Vagina (tissue), 2 donors: ENCODE measurements at places on chromosomes 1 and 21. TPM values are rescaled to one million over a fixed set of nuclear protein-coding genes. Genes with fewer than 3 reads are reported as not detected.

GJA5 gene
- 11.5 TPM for total RNA-seq

PHTF1 gene
- 4.7 TPM for total RNA-seq

NDUFS5 gene
- 534 TPM for total RNA-seq

SELL gene
- total RNA-seq = not detected

DCDC2B gene
- total RNA-seq = not detected

VCAM1 gene
- total RNA-seq = 5.6 TPM

CADM3 gene
- total RNA-seq = 23.8 TPM

DNA sequence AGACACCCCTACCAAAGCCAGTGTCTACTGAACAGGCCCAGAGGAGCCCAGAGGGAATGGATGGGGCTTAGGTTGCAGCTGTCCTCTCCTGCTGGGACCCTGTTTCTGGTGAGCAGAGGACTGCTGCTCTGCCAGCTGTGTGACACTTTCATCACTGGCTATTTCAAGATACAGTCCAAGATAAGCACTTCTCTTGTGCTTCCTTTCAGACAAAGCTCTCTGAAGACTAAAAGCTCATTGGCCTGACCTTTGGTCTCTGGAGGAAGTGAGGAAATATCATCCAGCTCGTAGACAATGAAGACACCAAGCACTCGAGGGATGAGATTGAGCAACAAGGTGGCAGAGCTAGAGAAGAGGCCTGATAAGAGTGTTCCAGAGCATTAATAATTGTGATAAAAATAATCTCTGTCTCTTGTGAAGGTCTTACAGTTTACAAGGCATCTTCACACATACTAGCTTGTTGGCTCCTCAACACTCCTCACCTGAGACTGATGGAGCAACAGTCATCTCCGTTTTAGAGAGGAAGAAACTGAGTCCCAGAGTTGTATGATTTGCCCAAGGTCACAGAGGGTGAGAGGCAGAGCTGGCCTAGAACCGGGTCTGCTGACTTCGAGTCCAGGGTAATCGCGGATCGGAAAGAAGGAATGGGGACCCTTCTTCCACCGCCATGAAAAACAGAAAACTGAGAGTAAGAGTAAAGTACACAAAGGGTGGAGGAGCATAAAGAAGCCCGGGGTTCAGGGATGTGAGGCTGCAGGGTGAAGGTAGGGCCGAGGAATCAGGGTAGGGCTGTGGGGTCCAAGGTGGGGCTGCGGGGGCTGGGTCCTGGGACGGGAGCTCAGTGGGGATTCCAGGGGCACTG, 666 bp downstream of the PAFAH2 start:
- DNase-seq = no peak
- peak overlapping the region; percentile 84 for H3K27ac ChIP-seq
- peak overlapping the region; percentile 76 for H3K4me3 ChIP-seq
- H3K4me1 ChIP-seq = peaks cover 20% of the 10 kb centered on the region

DNA sequence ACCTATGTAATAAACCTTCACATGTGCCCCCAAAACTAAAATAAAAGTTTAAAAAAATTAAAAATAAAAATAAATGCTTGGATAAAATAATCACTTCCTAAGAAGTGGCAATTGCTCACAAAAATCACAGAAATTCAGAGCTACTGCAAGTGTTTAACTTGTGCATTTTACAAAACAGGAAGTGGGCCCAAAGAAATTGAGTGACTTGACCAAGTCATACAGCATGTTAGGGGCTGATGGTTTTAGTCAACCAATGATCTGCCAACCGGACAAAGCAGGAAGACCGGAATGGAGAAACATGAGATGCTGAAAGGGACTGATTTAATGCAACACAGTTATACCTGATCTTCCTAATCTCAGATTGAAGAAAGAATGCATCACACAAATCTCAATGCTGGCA, 96.5 kb downstream of the SMYD2 start:
- no peak overlapping the region for H3K4me3 ChIP-seq
- DNase-seq = no peak
- no peaks in the 10 kb centered on the region for H3K4me1 ChIP-seq
- H3K27ac ChIP-seq = no peak overlapping the region

DNA sequence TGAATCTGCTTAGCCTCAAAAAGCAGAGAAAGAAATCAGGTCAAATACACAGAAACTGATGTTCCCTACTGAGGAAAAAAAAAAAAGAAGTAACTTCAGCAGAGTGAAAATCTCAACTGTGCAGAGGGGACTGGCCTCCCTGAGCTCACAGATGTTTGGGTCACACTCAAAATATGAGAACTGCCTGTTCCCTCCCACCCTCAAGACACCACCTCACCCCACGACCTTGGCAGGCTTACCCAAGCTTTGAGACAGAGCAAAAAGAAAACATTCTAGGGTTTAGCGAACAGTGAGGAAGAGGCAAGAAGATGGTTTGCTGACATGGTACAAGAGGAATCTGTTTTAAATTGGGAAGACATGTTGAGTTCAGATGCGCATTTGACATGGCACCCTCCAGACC, 48.8 kb downstream of the NID1 start:
- no peaks in the 10 kb centered on the region for H3K27me3 ChIP-seq
- peaks cover 62% of the 10 kb centered on the region for H3K4me1 ChIP-seq
- H3K36me3 ChIP-seq = peaks cover 12% of the 10 kb centered on the region
- H3K4me3 ChIP-seq = no peak overlapping the region
- DNase-seq = no peak

DNA sequence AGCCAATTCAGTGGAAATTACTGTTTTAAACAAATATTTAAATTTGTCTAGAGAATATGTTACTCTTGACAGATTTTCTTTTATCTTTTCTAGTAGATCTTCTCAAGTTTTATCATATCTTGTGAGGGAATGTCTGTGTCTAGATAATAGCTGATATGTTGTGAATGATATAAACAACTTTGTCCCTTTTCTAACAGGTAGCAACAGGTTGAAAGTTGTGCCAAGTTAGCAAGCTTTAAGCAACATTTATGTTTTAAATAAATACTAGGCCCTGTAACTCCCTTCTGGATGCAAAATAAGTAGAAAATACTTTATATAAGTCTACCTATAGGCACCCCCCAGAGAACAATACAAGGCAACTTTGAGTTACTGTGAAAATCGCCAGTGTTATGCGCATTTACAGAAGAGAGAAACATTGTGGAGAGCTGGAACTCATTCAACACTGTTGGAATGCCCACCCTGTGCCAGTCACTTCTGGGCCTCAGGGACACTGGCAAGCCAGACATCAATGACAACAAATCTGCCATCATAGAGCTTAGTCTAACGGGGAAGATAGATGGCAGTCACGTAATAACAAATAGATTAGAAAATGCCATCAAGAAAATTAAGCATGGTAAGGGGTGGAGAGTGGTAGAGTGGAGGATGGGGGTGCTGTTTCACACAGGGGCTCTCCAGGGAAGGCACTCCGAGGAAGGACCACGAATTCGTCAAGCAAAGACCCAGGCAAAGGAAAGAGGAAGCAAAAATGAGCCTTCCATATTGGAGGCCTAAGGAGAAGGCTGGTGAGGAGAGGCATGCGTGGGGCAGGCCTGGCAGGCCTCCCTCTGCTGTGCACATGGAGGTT, 4.4 kb downstream of the MAP3K21 start:
- no peak overlapping the region for H3K4me3 ChIP-seq
- no peaks in the 10 kb centered on the region for H3K36me3 ChIP-seq
- DNase-seq = no peak
- H3K4me1 ChIP-seq = peaks cover 11% of the 10 kb centered on the region
- H3K27me3 ChIP-seq = no peaks in the 10 kb centered on the region

GRCh38 chr1:75034376-75034775, 99.8 kb upstream of the LHX8 start:
- no peak for DNase-seq
- H3K27me3 ChIP-seq = no peaks in the 10 kb centered on the region
- no peaks in the 10 kb centered on the region for H3K4me1 ChIP-seq
- no peak overlapping the region for H3K4me3 ChIP-seq
- H3K27ac ChIP-seq = no peak overlapping the region

- no peak overlapping the region for H3K27ac ChIP-seq
- no peak overlapping the region for H3K4me3 ChIP-seq
- no peaks in the 10 kb centered on the region for H3K36me3 ChIP-seq
- no peaks in the 10 kb centered on the region for H3K4me1 ChIP-seq
- DNase-seq = peak; percentile 69
Measured at GRCh38 chr1:4306559-4307467, 347.6 kb upstream of the AJAP1 start.

- no peak overlapping the region for H3K4me3 ChIP-seq
- H3K36me3 ChIP-seq = no peaks in the 10 kb centered on the region
- no peak overlapping the region for H3K27ac ChIP-seq
- H3K4me1 ChIP-seq = no peaks in the 10 kb centered on the region
Measured at GRCh38 chr1:41329662-41330587, 31.3 kb upstream of the FOXO6 start.

DNA sequence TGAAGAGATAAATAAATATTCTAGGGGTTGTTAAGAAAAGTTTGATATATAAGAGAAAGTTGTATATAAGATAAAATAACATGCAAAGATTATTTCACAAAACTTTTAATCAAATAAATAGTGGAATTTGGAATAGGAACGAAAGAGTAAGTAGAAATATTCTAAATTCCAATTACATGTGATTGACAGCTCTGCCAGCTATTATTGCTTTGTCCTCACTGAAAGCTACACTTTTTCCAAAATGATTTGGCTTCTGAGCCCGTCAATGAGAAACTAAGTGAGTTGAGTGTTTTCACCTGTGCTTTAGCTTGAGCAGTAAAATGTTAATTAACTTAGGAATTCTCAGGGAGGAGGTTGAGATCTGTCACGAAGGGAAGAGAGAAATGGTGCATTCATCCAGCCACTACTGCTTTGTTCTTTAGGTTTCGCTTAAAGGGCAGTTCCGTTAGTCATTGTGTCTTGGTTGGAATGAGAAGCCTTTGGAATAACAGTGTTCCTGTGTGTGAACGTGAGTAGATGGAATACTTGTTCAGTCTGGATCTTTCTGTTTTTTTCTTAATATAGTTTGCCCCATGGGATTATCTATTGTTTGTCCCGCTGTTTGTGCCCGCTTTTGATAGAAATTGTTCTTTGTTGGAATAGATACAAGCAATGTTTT, 63.3 kb upstream of the CR1L start:
- H3K27me3 ChIP-seq = no peaks in the 10 kb centered on the region
- H3K36me3 ChIP-seq = no peaks in the 10 kb centered on the region
- no peak overlapping the region for H3K27ac ChIP-seq
- no peak overlapping the region for H3K4me3 ChIP-seq

GRCh38 chr1:229137271-229137670, 133.6 kb upstream of the RAB4A start:
- no peaks in the 10 kb centered on the region for H3K4me1 ChIP-seq
- H3K27ac ChIP-seq = no peak overlapping the region
- no peak for DNase-seq
- H3K27me3 ChIP-seq = no peaks in the 10 kb centered on the region
- no peak overlapping the region for H3K4me3 ChIP-seq

- no peak for DNase-seq
- H3K4me1 ChIP-seq = peaks cover 20% of the 10 kb centered on the region
- no peak overlapping the region for H3K4me3 ChIP-seq
- H3K36me3 ChIP-seq = no peaks in the 10 kb centered on the region
Measured at GRCh38 chr1:34863501-34863900, 4.0 kb upstream of the SMIM12 start.

DNA sequence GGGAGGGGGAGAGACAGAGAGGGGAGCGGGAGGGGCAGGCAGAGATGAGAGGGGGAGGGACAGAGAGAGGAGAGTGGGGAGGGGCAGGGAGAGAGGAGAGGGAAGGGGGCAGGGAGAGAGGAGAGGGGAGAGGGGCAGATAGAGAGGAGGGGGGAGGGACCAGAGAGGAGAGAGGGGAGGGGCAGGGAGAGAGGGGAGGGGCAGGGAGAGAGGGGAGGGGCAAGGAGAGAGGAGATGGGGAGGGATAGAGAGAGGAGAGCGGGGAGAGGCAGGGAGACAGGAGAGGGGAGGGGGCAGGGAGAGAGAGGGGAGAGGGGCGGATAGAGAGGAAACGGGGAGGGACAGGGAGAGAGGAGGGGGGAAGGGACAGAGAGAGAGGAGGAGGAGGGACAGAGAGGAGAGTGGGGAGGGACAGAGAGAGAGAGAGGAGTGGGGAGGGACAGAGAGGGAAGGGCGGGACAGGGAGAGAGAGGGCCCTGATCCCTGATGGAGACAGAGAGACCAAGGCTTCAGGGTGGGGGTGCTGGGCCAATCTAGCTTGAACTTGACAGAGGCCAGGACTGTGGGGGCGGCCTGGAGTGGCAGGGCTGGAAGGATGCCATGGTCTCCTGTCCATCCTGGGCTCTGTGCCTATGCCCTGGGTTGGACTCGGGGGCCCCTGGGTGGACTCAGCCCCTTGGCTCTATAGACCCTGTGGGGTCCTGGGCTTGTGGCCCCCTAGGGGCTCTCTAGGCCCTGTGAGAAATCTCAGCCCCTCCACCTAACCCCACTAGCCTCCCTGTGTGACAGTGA, 43.6 kb downstream of the DMRTB1 start:
- no peaks in the 10 kb centered on the region for H3K36me3 ChIP-seq
- H3K4me1 ChIP-seq = peaks cover 14% of the 10 kb centered on the region
- H3K4me3 ChIP-seq = no peak overlapping the region
- H3K27ac ChIP-seq = peak overlapping the region; percentile 35
- no peak for DNase-seq

DNA sequence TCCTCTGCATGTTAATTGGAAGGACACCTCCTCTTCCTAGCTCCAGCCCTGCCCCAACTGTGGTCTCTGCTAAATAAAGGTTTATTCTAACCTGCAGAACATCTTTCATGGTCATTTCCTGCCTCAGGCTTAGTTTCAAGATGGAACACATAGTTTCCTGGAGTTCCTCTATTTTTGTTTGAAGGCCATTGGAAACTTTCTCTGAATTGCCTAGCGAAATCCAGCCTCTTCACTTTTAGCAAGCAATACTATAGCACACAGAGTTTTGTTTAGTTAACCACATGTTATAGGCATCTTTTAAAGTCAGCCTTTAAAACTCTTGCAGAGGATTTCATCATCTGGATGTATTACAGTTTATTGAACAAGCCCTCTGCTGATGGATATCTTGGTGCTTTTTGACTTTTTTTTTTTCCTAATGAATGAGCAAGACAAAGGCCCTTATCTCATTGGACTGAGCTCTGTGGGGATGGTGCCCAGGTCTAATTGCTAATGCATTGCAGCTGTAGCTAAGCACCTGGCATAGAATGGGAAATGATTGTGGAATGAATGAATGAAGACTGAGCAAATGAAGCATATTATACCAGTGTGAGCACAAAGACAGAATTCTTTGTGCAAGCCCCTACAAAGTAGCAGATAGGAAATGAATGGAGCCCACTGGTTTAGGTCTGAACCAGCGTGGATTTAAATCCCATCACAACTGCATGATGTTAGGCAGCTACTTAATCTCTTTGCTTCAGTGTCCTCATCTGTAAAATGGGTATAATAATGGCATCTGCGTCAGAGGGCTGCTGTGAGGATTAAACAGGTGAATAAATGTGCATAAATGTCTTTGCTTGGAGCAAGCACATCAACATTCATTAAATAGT, 641 bp upstream of the CFAP107 start:
- no peak for DNase-seq
- no peak overlapping the region for H3K27ac ChIP-seq
- no peaks in the 10 kb centered on the region for H3K36me3 ChIP-seq
- H3K4me1 ChIP-seq = no peaks in the 10 kb centered on the region
- H3K27me3 ChIP-seq = no peaks in the 10 kb centered on the region

DNA sequence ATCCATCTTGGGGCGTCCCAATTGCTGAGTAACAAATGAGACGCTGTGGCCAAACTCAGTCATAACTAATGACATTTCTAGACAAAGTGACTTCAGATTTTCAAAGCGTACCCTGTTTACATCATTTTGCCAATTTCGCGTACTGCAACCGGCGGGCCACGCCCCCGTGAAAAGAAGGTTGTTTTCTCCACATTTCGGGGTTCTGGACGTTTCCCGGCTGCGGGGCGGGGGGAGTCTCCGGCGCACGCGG, 282 bp upstream of the SOD1 start:
- peaks cover 50% of the 10 kb centered on the region for H3K4me1 ChIP-seq
- peak overlapping the region; percentile 83 for H3K27ac ChIP-seq
- H3K36me3 ChIP-seq = no peaks in the 10 kb centered on the region
- peak overlapping the region; percentile 78 for H3K4me3 ChIP-seq
